CD4-positive, alpha-beta T cell (primary cell): ENCODE measurements at places on chromosomes 1 and 21.

GRCh38 chr1:184773762-184774320 lies 19.2 kb upstream of the EDEM3 start:
- DNase-seq, result no peak

- DNase-seq, result no peak
Observed at GRCh38 chr1:31901838-31902509, 36.2 kb downstream of the PTP4A2 start.

DNA sequence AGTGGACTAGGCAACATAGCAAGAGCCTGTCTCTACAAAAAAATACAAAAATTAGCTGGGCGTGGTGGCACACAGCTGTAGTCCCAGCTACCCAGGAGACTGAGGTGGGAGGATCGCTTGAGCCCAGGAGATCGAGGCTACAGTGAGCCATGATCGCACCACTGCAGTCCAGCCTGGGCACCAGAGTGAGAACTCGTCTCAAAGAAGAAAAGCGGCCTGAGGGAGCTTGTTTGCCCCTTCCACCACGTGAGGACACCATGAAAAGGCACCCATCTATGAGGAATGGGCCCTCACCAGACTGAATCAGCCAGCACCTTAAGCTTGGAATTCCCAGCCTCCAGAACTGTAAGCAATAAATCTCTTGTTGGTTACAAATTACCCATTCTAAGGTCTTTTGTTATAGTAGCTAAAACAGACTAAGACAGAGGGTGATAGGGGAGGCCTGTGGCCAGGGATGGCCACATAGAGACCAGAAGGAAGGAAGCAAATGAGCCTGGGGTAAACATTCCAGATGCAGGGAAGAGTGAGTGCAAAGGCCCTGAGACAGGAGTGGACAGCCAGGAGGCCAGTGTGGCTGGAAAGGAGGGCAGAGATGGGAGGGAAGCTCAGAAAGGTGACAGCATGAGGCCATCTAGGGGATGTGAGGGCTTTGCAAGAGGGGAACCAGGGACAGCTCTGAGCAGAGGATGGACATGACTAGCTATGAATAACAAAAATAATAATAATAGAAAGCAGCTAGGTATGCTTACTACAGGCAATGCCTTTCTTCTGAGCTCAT lies 120.1 kb downstream of the MATN1 start:
- DNase-seq, result no peak

- DNase-seq, result no peak
Observed at GRCh38 chr21:42056468-42056867, 14.6 kb upstream of the UMODL1 start.

- no peak for DNase-seq
Observed at GRCh38 chr1:67013573-67013972, 40.4 kb downstream of the SLC35D1 start.

GRCh38 chr1:25447547-25447946 lies 16.9 kb downstream of the MACO1 start:
- no peak for DNase-seq

- no peak for DNase-seq
Observed at GRCh38 chr21:42619166-42619565, 34.3 kb upstream of the PDE9A start.

- DNase-seq, result no peak
Observed at GRCh38 chr1:200337831-200338230, 72.0 kb downstream of the ZNF281 start.

GRCh38 chr1:51268634-51269033 lies 32.6 kb downstream of the RNF11 start:
- DNase-seq, result no peak

- DNase-seq, result no peak
Observed at GRCh38 chr1:93542398-93542797, 94.5 kb downstream of the FNBP1L start.

GRCh38 chr1:209624558-209625549 lies 27.4 kb downstream of the LAMB3 start:
- DNase-seq, result no peak

DNA sequence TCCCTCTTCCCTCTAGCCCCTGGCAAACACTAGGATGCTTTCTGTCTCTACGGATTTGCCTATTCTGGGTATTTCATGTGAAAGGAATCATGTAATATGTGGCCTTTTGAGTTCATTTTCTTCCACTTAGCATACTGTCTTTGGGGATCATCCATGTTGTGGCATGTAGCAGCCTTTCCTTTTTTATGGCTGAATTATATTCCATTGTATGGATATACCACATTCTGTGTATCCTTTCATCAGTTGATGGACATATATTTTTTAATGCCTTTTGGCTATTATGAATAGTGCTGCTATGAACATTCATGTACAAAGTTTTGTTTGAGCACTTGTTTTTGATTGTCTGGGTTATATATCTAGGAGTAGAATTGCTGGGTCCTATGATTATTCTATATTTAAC lies 258.4 kb upstream of the CSF3R start:
- DNase-seq, result no peak

GRCh38 chr1:59638231-59638711 lies 176.5 kb upstream of the HOOK1 start:
- DNase-seq, result no peak

DNA sequence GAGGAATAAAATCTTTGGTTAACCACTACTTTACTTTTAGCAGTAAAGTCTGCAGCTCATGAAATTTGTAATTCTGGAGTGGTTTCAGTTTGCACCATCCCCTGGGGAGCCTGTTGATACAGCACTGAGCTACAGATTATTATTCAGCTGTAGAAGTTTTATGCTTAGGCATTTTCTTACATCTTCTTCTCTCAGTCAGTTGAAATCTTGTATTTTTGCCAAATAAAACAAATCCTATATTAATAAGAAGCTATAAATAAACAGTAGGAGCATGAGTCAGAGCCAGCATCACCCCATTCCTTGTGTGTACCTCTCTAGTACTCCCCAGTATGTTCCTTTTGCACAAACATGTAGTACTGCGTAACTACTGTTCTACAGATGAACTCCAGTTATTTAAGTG lies 118.9 kb downstream of the ATF6 start:
- no peak for DNase-seq

GRCh38 chr21:37700641-37701202 lies 215.5 kb downstream of the KCNJ6 start:
- DNase-seq, result no peak

DNA sequence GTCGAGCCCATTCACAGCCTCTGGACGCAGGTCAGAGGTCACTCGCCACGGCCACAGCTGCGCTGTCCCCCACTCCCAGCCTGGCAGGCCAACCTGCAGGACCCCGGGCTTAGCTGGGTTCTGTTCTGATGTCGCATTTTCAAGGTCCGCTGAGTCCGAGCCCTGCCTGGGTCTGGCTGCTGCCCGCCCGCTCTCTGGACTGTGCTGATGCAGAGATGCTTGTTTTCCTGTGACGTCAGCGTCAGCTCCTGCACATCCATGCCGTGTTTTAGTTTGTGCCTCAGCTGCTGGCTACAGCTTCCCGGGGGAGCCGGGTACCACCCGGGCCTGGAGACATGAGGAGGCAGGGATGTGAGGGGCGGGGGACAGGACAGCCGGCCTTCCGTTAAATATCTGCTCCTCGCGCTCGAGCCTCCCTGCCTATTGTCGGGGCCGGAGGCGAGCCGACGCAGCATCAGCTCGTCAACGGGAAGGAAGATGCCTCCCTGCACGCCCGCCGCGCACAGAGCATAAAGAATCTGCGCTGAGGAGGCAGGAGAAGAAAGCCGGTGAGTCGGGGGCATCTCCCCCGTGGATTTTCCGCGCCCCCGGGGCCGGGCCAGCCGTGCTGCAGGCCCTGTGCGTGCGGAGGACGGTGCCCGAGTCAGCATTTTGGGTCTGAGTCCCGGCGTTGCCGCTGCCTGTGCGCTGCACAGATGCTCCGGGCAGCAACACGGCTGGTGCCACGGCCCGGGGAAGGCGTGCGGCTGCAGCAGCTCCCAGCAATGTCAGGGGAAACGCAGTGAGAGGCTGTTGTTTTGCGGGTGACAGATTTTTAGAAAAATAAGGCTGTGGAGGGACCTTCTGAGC lies 23.4 kb downstream of the PRKCZ start:
- no peak for DNase-seq

GRCh38 chr1:223479718-223480425 lies 86.7 kb downstream of the CCDC185 start:
- no peak for DNase-seq

DNA sequence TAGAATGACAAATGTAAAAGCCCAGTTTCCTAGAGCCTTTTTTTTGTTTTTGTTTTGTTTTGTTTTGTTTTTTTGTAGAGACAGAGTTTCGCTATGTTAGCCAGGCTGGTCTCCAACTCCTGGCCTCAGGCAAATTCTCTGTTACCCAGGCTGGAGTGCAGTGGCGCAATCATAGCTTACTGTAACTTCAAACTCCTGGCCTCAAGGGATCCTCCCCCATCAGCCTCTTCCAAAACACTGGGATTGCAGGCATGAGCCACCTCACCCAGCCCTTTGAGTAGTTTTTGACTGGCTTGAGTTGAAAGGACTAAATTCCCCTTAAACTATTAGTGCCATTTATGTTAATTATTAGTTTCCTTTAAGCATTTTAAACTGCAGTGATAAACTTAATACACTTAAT lies 28.8 kb upstream of the ZBTB18 start:
- DNase-seq, result no peak

- no peak for DNase-seq
Observed at GRCh38 chr1:67429528-67430357, 459 bp downstream of the SERBP1 start.

GRCh38 chr1:27455139-27455811 lies 34.7 kb downstream of the WASF2 start:
- peak; percentile 19 for DNase-seq

GRCh38 chr21:42524341-42525028 lies 10.8 kb downstream of the SLC37A1 start:
- peak; percentile 20 for DNase-seq

DNA sequence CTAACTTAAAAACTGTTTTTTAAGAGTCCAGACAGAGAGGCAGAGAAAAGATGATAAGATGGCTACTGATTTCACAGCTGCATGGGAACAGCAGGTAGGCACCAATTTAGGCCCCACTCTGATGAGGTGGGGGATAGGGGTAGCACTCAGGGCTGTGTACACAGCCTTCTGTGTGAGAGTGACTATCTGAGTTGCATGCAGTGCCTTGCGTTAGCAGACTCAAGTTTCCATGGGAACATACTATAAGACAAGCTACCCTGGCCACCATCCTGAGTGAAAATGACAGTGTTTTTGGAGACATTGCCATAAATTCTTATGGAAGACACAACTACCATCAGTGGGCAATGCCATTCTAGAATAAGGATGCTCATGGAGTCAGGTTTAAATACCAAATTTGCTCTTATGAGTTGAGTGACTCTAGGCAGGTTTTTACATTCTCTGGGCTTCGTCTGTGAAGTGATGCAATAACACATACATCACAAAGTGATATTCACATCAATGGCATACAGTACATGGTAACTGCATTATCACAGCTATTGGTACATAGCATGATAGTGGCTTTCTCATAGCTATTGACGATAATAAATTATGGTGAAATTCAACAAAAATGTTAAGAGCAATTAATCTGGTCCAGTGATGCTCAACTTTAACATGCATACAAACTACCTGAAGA lies 30.5 kb downstream of the SLC9C2 start:
- no peak for DNase-seq

DNA sequence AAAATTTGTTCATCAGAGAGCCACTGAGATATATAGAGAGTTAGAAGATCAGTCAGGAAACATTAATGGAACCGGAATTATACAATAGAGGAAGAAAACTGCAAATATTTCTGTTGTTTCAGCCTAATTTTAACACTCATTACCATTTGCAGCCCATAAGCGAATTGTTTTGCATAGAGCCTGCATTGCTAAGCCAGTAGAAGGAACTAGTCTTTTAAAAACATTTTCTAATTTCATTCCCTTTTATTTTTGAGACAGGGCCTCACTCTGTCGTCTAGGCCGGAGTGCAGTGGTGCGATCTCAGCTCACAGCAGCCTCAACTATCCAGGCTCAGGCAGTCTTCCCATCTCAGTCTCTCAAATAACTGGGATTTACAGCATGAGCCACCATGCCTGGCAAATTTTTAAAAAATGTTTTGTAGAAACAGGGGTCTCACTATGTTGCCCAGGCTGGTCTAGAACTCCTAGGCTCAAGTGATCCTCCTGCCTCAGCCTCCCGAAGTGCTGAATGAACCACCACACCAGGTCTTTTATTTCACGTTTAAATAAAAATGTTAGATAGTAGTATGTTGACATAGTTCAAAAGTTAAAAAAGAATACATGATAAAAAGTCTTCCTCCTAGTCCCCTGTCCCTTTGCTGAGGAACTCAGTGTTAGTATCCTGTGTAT lies 25.3 kb downstream of the MPZL1 start:
- DNase-seq, result no peak

DNA sequence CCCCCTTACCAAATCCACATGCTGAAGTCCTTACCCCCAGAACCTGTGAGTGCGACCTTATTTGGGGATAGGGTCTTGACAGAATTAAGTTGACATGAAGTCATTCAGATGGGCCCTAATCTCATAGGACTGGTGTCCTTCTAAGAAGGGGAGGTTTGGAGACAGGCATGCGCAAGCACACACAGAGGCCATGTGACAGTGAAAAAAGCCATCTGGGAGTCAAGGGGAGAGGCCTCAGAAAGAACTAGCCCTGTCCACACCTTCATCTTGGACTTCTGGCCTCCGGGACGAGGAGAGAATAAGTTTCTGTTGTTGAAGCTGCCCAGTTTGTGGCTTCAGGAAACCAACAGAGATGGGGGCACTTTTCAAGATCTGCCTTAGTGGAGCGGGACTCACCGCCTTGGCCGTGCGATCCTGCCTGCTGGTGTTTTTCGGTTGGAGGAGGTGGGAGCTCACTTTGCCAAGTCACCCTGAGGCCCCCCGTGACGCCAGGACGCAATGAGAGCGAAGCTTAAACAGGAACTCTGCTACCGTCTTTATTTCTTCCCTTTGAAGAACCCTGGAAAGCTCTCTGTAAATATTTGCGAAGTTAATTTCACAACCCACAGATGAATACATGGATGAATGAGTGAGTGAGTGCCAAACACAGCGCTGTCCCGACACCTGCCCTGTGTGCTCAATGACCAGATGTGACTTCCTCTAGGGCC lies 42.5 kb upstream of the C1orf174 start:
- DNase-seq, result no peak

- DNase-seq, result no peak
Observed at GRCh38 chr1:244349581-244350001, 102.1 kb downstream of the ADSS2 start.

- no peak for DNase-seq
Observed at GRCh38 chr1:194503209-194503608, 1316.8 kb upstream of the B3GALT2 start.

DNA sequence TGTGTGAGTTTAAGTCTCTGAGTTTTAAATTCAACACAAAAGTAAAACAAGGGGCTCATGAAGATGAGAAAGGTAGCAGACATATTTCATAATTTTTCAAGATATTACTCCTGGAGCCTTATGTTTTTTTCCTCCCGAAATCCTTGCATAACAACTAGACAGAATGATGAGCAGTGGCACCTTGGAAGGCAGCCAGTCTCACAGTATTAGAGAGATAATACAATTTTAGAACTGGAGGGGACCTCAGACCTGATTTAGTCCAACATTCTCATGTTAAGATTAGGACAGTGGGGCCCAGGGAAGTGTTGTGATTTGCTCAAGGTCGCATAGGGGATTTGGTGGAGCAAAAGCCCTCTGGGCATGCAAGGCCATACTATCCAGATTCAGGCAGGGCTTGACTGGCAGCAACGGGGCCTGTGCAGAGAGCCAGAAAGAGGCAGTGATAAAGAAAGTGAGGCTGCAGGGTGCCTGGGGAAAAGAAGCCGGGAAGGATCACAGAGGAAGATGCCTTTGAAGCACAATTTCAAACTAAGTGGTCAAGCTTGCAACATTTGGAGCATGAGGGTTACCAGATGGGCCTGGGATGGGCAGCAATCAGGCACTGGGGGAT lies 31.4 kb upstream of the BCL9 start:
- DNase-seq, result no peak
